Activated CD8-positive, alpha-beta memory T cell treated with anti-CD3 and anti-CD28 coated beads for 1 hour (primary cell): ENCODE measurements at places on chromosomes 11 and 22.

DNA sequence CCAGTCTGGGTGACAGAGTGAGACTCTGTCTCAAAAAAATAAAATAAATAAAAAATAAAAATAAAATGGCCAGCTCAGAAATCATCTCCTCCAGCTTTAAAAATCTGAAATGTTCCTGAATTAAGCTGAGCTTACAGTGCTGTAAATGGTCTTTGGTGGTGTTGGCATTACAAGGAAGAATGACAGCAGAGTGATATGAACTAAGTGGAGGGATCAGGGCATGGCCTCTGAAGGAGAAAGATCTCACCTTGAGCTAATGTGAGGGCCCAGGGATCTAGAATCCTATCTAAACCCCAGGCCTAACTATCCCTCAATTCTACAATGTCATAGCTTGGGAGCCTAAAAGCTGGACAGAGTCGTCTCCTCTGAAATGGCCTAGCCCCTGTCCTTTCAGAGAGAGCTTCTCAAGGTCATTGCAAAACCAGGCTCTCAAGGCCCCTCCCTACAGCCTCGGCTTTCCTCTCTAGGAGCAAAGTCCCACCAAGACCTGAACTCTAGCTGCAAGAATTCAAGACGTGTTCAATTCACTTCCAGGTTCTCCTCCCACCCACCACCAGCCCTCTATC is 345.4 kb downstream of the BUD13 start:
- DNase-seq = no peak

DNA sequence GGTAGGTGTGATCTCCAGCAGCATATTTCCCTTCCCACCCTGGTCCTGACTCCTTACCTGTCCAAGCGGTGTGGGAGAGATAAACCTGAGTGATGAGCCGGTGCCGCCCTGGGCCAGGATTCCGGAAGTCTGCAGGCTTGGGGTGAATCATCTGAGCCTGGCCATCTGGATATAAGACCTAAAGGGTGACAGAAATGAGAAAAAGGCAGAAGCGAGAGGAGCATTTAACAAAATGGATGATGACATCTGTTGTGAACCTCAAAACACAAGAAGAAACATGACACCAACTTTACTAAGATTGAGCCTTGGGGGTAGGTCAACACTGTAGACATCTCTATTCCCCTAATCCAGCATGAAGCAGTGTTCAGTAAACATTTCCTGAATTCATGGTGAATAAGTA is 62.8 kb downstream of the AAMDC start:
- DNase-seq = no peak

DNA sequence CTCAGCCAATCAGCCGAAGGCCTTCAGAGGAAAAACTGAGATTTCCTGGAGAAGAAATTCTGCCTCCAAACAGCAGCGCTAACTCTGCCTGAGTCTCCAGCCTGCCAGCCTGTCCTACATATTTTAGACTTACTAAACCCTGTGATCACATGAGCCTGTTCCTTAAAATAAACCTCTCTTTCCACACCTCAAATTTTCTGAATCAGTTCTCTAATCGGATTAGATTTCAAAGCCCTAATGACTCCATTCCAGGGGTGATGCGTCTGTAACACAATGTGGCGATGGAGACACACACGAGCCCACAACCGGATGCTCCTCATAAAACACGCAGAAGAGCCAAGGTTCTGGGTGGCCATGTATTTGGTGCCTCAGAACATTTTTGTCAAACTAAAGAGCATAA is 1371.2 kb downstream of the BRD1 start:
- DNase-seq = no peak

- no peak for DNase-seq
Observed at GRCh38 chr11:62726156-62726914, 922 bp downstream of the HNRNPUL2 start.
